ENCODE measurements at places on chromosomes 11 and 22.

DNA sequence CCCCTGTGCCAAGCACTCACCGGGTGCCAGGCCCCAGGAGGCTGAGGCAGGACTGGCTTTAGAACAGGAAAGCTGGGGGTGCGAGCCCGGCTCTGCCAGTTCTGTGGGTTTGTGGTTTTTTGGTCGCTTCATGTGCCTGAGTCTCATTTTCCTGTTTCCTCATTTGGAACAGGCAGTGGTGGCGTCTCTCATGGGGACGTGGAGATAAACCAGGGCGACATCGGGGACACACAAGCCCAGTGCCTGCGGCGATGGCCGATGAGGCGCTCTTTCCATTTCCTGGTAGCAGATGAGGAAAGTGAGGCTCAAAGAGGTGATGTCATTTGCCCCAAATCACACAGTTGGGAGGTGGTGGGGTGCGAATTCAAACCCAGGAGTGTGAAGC, 20.8 kb upstream of the CHKA start:
- no peak for DNase-seq

GRCh38 chr11:57476757-57477506, 16.6 kb downstream of the RTN4RL2 start:
- peak; percentile 54 for DNase-seq

DNA sequence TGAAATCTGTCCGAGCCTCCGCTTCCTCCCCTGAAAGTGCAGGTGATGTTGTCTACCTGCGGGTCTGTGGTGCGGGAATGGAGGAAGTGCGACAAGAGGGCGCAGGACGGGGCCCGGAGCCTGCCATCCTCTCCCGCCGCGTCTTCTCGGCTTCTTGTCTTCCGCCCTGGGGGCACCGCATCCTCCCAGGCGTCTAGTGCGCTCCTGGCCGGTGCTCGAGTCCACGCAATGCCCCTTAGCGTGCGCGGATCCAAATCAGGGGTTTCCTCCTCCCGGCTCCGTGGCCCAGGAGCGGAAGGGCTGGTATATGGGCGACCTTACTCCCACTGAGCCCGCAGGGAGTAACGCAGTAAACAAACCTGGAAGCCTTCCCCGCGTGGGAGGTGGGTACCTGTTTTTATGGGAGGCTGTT, 405 bp downstream of the SFI1 start:
- DNase-seq: no peak

DNA sequence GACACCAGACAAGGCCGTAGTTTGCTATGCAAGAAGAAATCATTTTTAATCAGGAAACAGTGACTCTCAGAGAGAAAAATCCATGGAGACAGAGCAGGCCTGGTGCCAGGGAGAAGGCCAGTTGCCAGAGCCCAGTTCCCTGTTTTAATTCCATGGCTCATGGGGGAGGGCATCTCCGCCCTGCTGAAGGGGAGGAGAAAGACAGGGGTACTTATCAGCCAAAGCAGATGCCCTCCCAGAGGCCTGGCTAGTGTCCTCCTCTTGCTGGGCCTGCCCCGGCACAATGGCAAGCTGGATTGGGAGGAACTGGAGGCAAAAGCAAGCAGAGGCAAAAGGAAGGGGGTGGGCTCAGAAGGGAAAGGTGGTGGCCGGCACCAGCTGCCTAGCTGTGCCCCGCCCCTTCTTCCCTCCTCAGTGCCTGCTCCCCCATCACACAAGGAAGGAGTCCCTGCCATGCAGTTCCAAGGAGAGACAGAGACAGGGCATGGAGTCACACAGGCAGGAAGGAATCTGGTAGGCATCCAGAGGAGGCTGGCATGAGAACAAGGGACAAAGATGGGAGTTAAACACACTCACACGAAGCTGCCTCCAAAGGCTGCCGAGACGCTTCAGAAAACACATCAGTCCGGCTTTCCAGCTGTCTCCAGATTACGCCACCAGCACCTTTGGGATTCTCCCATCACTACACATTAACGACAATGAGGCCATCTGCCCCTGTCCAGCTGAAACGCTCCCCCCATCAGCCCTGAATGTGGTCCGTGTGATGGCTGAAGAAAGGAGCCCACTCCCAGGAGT, 591.8 kb downstream of the BUD13 start:
- DNase-seq: no peak

DNA sequence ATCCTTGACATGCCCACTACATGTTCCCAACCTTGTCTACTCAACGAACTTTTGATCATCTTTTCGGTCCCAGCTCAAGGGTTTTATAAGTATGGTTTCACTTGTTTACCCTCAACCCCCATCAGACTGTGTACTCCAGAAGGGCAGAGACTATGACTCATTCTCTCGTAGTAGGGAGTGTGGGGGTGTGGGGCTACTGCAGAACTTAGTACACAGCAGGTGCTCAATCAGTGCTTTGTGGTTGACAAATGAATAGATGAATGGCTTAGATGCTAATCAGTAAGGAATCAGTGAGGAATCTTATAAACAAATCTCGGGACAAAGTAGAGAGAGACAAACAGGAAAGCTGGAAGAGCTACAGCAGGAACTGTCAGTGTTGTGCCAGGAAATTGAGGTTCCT, 151.7 kb upstream of the PLET1 start:
- no peak for DNase-seq

DNA sequence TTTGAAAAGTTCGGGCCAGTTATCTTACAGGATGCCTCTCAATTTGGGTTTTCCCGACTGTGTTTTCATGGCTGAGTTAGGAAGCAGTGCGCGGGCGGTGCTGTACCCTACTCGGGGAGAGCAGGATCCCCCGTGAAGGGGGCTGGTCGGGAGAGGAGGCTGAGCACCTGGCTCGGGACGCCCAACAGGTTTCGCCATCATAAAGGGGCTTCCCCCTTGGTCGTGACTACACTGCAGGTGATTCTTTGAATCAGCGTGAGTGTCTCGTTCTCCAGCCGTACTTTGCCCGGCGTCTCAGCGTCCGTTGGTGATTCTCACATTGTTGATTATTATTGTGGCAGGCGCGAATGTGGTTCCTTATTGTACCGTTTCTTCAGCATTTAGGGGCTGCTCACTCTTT, 46.6 kb downstream of the ST14 start:
- no peak for DNase-seq

DNA sequence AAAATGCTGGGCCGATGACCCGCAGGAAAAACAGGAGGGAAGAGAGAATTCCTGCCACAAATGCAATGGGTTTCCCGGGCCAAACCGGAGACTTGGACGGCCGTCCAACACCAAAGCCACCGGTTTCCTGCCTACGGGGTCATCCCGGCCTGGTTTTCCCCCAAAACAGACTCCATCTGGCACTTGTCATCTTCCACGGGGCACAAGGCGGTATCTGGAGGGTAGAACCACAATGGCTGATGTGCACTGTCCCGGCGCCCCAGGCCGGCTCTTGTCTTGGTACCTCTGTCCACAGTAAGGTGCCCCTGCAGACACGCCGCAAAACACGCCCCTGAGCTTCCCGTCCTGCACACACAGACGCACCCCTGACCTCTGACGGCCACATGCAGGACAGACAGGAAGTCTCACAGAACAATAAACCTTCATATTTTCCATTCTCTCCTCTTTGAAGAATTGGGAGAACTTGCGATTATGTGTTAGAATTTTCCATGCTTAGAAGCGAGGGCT, 20.1 kb downstream of the CELSR1 start:
- DNase-seq: no peak

DNA sequence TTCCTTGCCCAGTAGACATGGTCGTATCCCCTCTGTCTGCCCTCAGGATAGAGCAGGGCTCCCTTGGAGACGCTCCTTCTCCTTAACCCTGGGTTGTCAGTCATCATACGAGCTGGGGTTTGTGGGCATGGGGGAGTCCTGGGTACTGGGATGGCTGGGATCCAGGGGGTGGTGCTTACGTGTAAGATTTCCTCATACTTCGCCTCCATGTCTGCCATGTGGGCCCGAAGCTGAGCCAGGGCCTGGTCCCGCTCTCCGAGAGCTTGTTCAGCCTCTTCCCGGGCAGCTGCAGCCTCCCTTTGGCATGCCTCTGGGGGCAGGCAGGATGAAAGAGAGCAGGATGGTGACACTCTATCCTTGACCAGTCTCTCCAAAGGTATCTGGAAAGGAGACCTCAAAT, 5.3 kb downstream of the NHERF4 start:
- DNase-seq: no peak

DNA sequence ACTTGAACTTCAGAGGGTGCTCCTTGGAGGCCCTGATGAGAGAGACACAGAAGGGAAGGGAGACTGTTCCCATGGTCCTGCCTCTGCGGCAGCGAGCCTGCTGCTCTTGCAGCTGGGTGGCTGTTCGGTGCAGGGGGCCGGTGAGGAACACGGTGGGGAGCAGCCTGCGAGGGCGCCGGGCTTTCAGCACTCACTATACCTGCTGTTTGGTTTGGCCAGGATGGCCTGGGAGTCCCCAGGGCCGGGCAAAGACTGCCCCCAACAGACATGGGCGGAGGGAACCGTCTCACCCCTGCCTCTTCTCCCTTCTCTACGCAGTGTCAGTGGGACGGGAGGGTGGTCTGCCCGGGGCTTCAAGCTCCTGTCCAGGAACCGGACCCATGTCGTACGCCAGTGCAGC, 58.0 kb upstream of the PRODH start:
- DNase-seq: no peak

DNA sequence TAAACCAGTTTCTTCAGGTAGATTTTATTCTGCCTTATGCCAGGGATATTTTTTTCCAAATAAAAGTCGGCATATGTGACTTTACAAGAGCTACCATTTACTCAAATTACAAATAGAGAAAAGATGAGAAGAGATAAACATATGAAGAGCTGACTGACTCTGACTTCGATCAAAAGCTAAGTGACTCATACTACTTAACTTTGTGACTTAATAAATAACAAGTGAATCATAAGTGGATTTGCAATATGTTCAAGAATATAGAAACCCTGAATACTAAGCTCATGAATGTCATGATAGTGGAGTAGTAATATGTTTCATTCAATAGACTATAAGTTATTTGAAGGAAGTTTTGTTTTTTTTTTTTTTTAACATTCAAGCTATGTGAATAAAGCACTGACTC, 130.5 kb upstream of the ANO3 start:
- no peak for DNase-seq

Data from liver (tissue), 10 donors.